ENCODE measurements at places on chromosomes 7 and 10. TPM values are rescaled to one million over a fixed set of nuclear protein-coding genes. Genes with fewer than 3 reads are reported as not detected.
A peak's percentile ranks its signal among the peaks of the same experiment; 100 is the strongest.

GRCh38 chr7:47093320-47094234, 488.3 kb downstream of the TNS3 start:
- no peak for DNase-seq

C7orf33 gene
- not detected for total RNA-seq

DNA sequence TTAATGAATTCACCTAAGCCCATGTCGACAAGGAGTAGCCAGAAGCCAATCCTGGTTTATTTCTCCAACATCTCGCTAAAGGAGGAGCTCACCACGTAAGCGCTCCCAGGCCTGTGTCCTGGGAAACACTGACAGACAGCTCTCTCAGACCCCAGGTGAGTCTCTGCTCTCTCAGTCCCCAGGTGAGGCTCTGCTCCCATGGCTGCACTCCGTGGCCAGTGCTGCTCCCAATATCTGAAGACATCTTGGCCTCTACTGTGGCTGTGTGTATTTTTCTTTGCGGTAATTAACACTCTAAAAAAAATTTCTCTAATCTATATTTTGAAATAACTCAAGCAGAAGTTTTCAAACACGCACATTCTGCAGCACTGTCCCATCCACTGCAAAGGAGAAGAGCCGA, 564.5 kb downstream of the PTPRN2 start:
- DNase-seq = no peak

- DNase-seq = peak; percentile 80
Observed at GRCh38 chr7:26061678-26062603, 90.1 kb upstream of the NFE2L3 start.

CYP2C18 gene
- total RNA-seq = not detected

- DNase-seq = no peak
Observed at GRCh38 chr7:50121286-50121685, 28.2 kb upstream of the ZPBP start.

- DNase-seq = no peak
Observed at GRCh38 chr7:137904833-137905232, 58.1 kb upstream of the DGKI start.

PON3 gene
- 1.3 TPM for total RNA-seq

WNT8B gene
- total RNA-seq = not detected

DNA sequence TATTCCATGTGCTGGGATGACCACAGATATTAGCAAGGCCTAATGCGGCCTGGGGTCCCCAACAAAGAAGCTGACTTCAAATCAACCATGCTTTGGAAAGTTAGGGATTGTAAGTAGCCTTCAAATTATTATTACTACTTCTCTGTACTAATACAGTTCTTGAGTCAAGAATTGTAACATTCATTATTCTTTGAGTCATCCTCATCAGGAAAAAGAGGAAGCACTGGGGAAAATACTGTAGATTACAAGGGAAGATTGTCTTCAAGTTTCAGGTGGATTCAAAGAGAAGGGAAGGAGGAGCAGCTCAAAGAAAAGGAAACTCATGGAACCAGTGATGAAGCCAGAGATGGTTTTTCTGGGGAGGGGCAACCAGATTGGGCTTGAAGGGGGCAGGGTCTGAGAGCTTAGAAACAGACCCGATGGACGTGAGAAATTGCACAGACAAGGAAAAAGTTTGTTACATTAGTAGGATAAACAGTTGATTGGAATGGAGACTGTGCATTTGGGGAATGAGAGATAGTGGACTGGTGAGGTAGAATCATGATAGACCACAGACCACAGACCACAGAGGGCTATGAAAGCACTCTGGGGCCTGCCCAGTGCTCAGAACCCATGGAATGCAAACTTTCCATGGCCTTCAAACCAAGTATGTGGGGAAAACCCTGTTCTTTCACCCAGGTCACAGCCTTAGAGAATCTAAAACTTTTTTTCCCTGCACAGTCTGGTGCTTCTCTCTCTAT, 209.9 kb downstream of the ZNF365 start:
- no peak for DNase-seq

DNA sequence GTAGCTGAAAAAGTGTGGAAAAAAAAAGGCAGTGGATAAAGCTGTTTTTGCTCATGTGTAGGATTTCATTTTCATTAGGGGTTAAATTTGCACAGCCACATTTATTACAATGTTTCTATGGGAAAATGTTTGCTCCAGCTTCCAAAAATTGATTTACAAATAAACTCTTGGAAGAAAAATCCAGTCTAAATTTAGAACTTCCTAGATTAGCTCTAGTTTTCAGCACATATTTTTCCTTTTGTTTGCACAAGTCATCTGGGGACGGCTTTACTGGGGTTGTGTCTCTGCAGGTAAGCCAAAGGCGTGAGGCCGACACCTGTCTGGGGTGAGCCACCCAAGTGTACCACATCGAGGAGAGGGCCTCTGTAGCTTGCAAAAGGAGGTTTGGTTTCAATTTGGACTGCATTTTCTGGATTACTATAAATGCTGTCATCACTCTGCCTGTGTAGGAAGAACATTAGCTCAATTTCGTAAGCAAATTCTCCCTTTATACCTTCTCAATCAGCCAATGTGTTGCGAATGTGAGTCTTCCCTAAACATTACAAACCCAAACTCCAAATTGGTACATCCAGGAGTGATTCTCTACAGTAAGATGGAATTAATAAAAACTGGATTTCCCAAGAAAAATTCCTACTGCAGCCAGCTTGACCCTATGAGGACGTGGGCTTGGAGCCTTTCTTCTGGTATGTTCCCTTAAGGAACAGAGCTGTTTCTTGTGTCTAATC, 89.5 kb upstream of the ZNF438 start:
- no peak for DNase-seq

SPAM1 gene
- not detected for total RNA-seq

BMPR1A gene
- 40.7 TPM for total RNA-seq

GRCh38 chr10:98267894-98268693, at the start of gene LOXL4:
LOXL4 (minus strand) TSS chr10:98268194; CDS start chr10:98263019, 5,175 bp downstream.
- DNase-seq = no peak

CCDC3 gene
- 77.8 TPM for total RNA-seq

AKR1C3 gene
- 122 TPM for total RNA-seq

GRCh38 chr10:131774681-131775085, 126.1 kb upstream of the PPP2R2D start:
- DNase-seq = no peak

CHRM2 gene
- not detected for total RNA-seq

KCNMA1 gene
- total RNA-seq = 13.8 TPM

GRCh38 chr7:64887756-64888508, 15.1 kb upstream of the ZNF273 start:
- DNase-seq = no peak

DNA sequence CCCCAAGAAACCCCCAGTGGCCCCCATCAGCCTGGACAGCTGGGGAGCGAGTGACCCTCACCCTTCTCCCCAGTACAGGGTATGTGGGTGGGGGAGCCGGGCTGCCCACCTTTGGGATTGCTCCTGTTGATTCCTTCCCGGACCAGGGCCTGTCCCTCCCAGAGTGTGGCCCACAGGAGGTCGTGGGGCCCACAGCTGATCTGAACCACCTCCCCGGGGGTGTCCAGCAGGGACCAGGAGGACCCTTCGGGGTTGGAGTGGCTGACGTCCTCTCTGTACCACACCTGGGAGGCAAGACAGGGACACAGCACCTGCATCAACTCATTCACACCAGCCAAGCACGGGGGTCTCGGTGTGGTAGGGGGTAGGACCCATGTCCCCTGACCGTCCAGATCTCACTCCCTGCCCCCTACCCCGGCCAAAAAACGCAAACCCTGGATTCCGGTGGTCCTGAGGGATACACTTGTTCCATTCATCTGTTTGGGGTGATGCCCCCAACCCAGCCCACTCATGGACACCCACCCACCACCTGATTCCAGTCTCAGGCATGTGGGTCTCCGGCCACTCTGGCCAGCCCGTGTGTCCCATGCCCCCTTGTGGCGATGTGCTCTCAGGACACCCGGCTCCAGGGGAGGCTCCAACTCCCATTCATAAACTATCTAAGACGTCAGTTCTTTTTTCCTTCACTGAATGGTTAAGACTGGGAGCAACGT, 10.9 kb downstream of the TECPR1 start:
- DNase-seq = no peak

GRCh38 chr10:30747633-30748032, 118.1 kb upstream of the LYZL2 start:
- no peak for DNase-seq
